ENCODE measurements at places on chromosomes 1 and 21.

- no peak for DNase-seq
Observed at GRCh38 chr1:197585809-197586208, 189.5 kb downstream of the DENND1B start.

- DNase-seq, result peak; percentile 83
Observed at GRCh38 chr1:228378090-228378872, 28.4 kb downstream of the TRIM11 start.

- DNase-seq, result no peak
Observed at GRCh38 chr1:245458761-245459174, 304.0 kb downstream of the KIF26B start.

- DNase-seq, result no peak
Observed at GRCh38 chr1:151989211-151989862, 4.3 kb downstream of the S100A10 start.

GRCh38 chr1:33260439-33260838 lies 4.1 kb downstream of the ZNF362 start:
- DNase-seq, result peak; percentile 89

- DNase-seq, result no peak
Observed at GRCh38 chr1:197384471-197384870, 116.4 kb downstream of the CRB1 start.

- no peak for DNase-seq
Observed at GRCh38 chr1:154199563-154199879, 6.6 kb downstream of the CFAP141 start.

- no peak for DNase-seq
Observed at GRCh38 chr1:167371030-167371429, 147.3 kb downstream of the CD247 start.

- DNase-seq, result no peak
Observed at GRCh38 chr21:24118738-24119459, 1488.4 kb downstream of the MRPL39 start.

DNA sequence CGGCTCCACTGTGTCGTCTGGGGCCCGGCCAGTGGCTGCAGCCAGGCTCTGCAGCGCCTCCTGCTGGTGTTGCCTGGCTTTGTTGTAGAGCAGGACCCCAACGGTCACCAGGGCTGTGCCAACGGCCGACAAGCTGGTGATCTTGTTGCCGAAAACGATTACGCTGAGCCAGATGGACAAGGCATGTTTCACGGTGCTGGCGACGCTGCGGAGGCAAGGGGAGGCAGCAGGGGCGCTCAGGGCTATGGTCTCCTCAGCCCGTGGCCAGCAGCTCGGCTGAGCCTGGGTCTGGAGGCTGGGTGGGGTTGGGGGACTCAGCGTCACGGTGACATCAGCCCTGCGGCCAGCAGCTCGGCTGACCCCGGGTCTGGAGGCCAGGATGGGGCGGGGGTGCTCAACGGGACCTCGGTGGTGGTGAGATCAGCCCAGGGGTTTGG lies 7.0 kb upstream of the CDK11B start:
- peak; percentile 24 for DNase-seq

DNA sequence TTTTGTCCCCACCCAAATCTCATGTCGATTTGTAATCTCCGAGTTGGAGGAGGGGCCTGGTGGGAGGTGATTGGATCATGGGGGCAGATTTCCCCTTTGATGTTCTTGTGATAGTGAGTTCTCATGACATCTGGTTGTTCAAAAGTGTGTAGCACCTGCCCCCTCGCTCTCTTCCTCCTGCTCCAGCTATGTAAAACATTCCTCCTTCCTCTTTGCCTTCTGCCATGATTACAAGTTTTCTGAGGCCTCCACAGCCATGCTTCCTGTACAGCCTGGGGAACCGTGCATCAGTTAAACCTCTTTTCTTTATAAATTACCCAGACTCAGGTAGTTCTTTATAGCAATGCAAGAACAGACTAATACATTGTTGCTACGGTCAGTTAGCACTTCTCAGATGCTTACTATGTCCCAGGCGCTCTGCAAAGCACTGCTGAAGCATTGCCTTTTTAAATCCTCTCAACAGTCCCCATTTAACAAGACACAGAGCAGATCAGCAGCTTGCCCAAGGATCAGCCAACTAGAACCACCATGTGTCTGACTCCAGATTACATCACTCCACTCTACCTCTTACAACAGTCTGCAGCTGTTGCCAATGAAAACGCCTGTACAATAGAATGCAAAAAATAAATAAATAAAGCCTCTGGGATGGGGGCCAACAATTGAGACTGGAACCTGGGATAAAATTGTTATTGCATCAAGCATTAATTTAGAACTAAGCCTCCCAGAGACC lies 52.4 kb upstream of the USP1 start:
- DNase-seq, result peak; percentile 80

GRCh38 chr1:66339944-66340343 lies 194.0 kb upstream of the SGIP1 start:
- no peak for DNase-seq

- DNase-seq, result no peak
Observed at GRCh38 chr1:230541306-230541705, 101.0 kb upstream of the COG2 start.
